ENCODE measurements at places on chromosomes 2 and 18.
A peak's percentile ranks its signal among the peaks of the same experiment; 100 is the strongest.

DNA sequence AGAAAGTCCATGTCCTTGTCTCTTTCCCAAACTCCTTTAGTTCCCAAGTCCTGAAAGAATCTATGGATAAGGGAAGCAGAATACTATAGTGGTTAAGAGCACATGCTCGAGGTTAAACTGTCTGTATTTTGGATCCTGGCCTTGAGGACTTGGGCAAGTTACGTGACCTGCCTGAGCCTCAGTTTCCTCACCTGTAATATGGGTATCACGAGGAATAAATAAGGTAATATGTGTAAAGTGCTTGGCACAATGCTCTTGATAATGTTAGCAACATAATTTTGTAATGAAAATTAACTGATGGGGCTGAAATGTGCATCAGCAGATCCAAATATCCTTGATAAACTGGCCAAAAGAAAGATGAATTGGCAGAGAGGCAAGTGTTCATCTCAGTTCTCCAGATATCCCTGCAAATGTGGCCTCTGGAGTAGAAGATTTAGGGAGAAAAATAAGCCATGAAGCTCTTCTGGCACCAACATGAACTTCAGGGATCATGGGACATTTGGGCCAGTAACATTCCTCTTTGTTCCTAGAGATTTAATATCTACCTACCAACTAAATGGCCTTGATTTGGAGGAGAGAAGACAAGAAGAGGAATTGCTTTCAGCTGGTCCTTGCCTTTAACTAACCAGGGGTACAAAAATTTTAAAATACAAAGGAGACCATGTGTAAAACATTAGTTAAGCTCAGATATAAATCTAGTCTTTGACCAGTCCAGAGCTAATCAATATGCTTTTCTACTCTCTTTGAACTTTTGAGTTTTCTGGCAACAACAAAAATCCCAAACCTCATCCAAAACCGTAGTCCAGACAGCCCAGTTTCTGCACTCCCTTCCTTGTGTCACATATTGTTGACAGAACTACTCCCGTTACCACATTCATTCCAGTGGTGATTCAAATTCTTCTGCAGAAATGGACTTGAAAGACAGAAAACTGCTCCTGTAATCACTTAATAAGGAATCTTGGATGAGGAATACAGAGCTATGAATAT is 52.7 kb upstream of the EML4 start:
- DNase-seq = no peak

DNA sequence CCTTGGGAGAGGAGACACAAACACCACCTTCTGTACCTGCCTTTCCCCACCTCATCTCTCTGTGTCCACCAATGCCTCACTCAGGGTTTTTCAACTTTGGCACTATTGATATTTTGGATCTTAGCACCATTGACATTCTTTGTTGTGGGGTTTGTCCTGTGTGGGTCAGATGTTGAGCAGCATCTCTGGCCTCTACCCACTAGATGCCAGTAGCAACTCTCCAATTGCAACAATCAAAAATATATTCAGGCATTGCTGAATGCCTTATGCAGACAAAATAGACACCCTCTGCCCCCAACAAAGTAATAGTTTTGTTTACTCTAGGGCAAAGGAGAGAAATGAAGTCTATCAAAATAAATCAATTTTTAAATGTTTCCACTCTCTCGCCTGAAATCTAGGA is 1384.3 kb upstream of the NXPH2 start:
- DNase-seq = no peak

DNA sequence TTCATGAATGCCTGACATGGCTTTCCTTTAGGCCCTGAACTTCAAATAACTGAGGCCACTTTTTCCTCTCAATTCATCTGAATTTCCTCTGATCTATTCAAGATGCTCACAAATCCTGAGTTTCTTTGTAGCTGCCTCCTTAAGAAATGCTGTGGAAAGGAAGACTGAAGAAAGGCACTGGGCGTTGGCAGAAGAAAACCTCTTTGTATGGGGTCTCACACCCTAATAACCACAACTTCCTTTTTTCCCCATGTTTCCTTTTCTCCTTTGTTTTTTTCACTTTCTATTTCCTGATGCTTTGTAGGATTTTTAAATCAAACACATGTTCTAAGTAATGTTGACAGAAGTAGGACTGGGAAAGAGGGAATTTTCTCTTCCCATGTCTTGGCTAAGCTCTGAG is 447.4 kb downstream of the CMPK2 start:
- no peak for DNase-seq

DNA sequence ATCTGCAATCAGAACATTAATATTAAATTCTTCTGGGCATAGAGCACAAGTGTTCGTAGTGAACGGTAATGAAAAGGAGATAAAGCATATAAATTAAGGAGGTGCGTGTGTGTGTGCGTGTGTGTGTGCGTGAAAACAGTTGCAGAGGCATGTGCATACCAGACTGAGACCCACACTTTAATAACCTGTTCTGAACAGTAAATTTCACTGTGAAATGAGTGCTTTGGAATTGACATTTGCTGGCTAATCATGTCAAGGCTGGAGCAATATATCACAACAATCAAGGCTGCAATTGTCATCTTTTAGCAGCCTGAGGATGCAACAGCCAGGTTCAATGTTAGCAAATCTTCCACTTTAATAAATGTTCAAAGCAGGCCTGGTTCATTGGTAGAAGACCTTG is 57.9 kb downstream of the DCDC2C start:
- no peak for DNase-seq

GRCh38 chr18:36812678-36813077 is 16.1 kb downstream of the TPGS2 start:
- DNase-seq = peak; percentile 13

- DNase-seq = peak; percentile 87
These were observed 6.5 kb downstream of the SULT6B1 start for GRCh38 chr2:37181726-37182684.

- DNase-seq = no peak
These were observed 9.0 kb downstream of the SCN2A start for GRCh38 chr2:165248238-165248637.

DNA sequence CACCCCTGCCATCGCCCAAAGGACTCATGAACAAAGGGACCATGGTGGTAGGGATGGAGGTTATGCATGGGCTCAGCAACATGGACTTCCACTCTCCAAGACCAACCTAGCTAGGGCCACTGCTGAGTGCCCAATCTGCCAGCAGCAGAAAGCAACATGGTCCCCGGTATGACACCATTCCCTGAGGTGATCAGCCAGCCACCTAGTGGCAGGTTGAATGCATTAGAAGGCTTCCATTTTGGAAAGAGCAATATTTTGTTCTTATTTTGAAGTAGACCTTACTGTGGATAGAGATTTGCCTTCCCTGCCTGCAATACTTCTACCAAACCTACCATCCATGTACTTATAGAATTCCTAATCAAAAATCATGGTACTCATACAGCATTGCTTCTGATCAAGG is 99.8 kb downstream of the METTL4 start:
- no peak for DNase-seq

GRCh38 chr2:201813996-201814760 is 7.8 kb downstream of the CDK15 start:
- DNase-seq = no peak

DNA sequence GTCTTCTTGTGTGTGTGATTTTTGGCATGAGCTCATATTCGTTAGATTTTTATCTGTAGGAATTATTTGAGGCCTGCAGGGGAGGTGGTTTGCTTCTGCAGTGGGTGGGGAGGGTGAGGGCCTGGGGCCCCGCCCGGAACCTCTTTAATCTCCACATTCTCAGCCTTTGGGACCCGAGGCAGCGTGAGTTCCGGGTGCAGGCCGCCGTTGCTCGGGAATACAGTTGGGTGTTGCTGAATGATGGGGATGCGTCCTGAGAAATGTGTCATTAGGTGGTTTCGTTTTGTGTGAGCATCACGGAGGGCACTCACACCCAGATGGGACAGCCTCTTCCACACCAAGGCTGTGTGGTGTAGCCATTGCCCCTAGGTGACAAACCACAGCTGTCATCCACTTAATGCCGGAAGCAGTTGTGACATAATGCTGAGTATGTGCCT is 13.7 kb upstream of the GAL3ST2 start:
- DNase-seq = no peak

DNA sequence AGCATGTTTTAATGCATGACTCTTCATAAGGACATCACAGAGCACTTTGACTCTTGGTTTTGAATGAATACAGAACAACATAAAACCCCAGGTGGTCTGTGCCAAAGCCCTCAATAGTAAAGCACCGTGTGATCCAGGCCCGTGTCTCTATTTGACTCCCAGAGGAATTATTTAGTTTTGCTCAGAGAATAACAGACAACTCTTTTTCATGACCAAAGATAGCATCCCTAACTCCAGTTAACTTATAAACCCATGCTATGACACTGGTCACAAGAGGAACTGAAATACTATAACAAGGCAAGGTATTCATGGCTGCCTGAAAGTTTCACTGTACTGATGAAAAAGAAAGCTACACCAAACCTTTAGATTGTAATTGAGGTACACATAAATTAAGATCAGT is 128.4 kb downstream of the IKZF2 start:
- DNase-seq = no peak

DNA sequence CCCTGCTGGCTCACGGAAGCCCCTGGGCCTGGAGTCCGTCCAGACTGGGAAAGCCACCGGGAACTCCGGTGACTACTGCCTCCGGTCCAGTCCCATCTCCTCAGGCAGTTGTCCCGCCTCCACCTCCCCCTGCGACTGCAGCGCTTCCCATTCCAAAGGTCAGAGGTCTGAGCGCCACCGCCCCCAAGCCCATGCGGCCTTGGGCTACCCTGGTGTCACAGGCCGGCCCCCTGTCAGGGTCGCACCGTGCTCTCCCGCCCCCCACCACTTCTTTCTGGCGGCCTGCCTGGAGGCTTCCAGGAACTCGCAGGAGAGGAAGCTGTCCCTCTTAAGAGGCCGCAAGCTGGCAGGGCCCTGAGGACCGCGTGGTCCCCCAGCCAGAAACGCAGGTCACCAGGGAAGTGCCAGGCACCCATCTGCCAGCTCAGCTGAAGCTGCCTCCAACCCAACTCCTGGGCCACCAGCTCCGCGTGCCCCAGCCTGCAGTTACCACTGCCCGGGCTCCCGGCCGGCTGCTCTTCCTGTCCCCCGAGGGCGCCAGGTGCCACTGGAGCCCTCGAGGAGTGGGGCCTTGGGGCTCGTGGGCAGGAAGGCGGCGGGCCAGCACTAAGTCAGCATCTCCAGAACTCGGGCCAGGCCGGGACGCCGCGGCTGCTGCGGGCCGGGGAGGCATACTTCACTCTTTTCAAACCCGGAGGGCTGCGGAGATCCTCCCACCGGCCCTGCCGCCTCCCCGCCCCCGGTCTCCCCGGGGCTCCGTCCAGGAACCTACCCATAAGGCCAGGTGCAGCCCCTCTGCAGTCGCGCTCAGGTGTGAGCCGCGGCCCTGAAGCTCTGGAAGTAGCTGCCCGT is 83.3 kb upstream of the POMC start:
- DNase-seq = peak; percentile 82

DNA sequence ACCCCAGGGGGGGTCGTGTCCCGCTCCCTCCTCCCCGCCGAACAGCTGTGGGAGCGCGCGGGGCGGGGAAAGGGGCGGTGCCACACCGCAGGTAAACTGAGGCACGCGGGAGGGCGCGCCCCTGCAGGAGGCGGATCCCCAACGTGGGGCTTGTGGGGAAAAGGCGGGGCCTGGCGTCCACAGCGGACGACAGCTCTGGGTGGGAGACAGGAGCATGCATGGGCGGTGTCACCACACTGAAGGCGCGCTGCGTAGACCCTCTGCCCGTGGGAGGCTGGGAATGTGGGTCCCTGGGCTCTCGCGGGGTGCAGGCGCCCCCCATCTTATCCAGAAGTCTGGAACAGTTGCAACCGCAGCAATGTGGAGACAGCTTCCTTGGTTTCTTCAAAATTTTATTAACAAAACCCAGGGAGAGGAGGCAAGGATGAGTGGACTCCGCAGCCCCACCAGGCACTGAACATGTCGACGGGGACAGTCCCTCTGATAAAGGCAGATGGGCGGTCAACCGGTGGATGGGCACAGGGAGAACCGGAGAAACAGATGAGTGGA is 723 bp upstream of the MBD1 start:
- no peak for DNase-seq

- DNase-seq = peak; percentile 63
These were observed 686 bp upstream of the PNO1 start for GRCh38 chr2:68157002-68157401.

DNA sequence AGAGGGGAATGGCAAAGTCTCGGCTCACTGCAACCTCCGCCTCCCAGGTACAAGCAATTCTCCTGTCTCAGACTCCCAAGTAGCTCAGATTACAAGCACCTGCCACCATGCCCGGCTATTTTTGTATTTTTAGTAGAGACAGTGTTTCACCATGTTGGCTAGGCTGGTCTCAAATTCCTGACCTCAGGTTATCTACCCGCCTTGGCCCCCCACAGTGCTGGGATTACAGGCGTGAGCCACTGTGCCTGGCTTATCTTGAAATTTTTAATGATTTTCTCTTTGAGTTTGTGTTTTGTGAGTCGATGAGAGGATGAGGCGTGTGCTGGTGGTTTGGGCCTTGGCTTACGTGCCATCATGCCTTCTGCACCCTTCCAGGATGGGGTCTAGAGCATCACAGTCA is 101.3 kb upstream of the ST3GAL5 start:
- peak; percentile 69 for DNase-seq

- DNase-seq = no peak
These were observed 43.2 kb downstream of the FANCL start for GRCh38 chr2:58197894-58198293.

DNA sequence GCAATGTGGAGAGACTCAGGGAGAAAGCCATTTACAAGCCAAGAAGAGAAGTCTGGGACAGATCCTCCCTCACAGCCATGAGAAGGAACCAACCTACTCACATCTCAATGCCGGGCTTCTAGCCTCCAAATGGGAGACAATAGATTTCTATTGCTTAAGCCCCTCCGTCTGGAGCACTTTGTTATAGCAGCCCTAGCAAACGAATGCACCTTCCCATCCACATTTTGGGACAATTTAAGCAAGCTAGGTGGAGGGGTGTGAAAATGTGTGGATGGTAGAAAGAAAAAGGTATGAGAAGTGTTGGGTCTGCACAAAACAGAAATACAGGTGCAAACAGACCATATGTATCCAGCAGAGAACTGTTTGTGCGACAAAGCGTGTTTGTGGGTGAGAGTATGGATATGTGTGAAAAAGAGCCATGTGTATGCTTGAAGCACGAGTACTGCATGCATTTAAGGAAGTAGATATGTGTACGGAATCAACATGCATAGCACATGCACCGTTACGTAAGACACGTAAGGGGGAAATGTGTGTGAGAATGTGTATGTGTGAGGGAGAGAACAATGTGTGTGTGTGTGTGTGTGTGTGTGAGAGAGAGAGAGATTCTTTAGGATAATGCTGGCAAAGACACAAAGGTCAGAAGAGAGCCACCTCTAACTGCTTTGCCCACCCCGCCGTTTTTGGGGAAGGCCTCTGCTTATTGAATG is 13.1 kb upstream of the E2F6 start:
- no peak for DNase-seq

DNA sequence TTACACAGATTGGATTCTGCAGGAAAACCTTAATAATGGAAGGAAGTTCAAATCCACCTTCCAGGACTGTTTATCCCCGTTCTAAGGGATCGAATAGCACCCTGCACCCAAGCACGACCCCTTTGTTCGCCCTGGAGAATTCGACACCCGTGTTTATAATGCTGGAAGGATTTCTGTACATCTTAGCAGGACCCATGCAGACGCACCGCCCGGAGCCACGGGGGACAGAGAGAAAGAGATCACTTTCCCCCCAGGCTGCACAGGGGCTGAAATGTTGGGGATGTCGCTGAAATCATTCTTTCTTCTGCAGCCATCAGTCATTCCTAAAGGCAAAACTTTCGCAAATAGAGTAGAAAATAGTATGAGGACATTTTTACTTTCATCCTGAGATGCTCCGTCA is 238.7 kb upstream of the SALL3 start:
- no peak for DNase-seq

All from mesendoderm (in vitro differentiated cells).